ENCODE measurements at places on chromosomes 7 and 10.
A peak's percentile ranks its signal among the peaks of the same experiment; 100 is the strongest.

DNA sequence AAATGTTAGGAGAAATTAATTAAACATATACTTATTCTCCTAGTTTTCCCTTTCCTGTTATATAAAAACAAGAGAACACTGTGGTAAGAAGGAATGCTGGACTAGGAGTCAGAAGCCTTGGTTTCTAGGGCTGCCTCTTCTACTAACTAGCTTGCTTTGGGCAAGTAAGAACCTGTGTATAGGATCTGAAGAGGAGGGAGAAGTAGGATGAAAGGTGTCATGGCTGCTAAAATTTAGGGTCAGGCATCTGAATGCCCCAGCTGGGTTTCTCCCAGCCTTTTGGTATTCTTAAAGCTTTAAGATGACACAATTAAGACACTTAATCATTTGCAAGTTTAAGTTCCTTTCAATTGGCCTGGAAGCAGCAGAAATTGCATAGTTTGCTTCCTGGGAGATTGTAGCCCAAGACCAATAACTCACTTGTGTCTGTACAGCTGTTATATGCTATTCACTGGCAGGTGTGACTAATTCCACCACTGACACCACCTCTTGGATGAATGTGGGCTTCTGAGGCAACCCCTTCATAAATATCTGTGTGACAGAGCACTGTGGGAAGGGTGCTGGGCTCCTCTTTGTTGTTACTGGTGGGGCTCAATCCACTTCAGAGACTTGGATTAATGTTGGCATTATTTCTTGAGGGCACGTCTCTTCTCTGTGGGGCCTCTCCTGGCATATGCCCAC is 137.2 kb downstream of the LRMDA start:
- no peak for DNase-seq

- no peak for DNase-seq
These were observed 237.8 kb downstream of the ZWINT start for GRCh38 chr10:56123247-56123646.

DNA sequence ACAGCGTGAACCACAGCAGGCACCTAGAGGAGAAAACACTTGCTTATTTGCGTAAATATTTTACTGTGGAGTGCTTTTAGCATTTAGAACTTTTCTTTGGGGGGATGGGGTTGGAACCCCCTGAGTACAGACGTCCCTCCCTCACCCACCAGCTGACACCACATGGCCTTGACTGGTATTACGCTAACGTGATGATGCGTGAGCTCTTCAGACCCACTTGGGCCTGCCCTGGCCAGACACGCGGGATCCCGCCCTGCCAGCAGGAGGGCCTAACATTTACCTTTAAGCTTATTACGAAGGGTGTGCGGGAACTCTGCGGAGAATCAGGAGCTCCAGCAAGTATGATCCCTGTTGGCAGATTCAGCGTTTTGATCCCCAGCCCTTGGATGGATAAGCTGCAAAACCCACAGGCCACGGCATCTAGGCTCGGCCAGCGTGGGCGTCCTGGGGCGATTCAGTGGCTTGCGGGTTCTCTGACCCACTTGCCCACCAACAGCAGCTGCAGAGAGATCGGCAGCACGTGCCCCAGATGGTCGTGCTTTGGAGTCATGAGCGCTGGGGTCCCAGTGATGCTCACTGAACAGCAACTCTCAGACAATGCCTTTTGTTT is 545.5 kb upstream of the FOXK1 start:
- DNase-seq = peak; percentile 10

- no peak for DNase-seq
These were observed 50.2 kb downstream of the APBB1IP start for GRCh38 chr10:26488344-26488743.

- no peak for DNase-seq
These were observed 210.2 kb downstream of the MDFIC start for GRCh38 chr7:115132096-115132495.
